Stimulated activated CD8-positive, alpha-beta memory T cell treated with anti-CD3 and anti-CD28 coated beads, Interleukin-12 subunit alpha, Interleukin-12 subunit beta, amount 100 ng/mL, for 1 hour (primary cell): ENCODE measurements at places on chromosomes 13 and 19.

DNA sequence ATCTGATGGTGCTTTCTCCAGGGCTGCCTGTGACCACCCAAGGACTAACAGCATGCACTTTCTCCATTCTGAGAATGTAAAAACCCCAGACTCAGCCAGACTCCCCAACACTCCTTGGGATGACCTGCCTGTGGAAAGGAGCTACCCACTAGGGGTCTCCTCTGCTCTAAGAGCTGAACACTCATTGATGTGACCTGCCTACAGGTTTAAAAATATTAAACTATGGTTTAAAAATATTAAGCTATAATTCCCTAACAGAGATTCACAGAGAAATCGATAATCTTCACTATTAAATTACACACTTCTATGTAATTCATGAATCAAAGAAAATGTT, 696.2 kb upstream of the SLITRK5 start:
- DNase-seq = no peak

- no peak for DNase-seq
Observed at GRCh38 chr19:58252102-58252685, 23.5 kb downstream of the ZNF544 start.

DNA sequence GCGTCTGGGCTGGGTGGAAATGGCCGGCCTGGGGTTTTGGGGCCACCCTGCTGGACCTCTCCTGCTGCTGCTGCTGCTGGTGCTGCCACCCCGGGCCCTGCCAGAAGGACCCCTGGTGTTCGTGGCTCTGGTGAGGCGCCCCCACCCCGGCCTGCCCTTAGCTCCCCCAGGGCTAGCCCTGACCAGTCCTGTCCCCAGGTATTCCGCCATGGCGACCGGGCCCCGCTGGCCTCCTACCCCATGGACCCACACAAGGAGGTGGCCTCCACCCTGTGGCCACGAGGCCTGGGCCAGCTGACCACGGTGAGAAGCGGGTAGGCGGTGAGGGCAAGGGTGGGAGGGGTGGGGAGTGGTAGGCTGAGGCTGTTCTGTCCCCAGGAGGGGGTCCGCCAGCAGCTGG, at the start of gene ACP4:
Gene ACP4 (plus strand): TSS at position 20 of the 400 bp plus-strand sequence. CDS start 0 bp downstream, at position 20.
- DNase-seq = no peak

- DNase-seq = no peak
Observed at GRCh38 chr13:41837629-41838028, 123.3 kb downstream of the VWA8 start.

- no peak for DNase-seq
Observed at GRCh38 chr13:77513719-77514335, 21.7 kb upstream of the SCEL start.

DNA sequence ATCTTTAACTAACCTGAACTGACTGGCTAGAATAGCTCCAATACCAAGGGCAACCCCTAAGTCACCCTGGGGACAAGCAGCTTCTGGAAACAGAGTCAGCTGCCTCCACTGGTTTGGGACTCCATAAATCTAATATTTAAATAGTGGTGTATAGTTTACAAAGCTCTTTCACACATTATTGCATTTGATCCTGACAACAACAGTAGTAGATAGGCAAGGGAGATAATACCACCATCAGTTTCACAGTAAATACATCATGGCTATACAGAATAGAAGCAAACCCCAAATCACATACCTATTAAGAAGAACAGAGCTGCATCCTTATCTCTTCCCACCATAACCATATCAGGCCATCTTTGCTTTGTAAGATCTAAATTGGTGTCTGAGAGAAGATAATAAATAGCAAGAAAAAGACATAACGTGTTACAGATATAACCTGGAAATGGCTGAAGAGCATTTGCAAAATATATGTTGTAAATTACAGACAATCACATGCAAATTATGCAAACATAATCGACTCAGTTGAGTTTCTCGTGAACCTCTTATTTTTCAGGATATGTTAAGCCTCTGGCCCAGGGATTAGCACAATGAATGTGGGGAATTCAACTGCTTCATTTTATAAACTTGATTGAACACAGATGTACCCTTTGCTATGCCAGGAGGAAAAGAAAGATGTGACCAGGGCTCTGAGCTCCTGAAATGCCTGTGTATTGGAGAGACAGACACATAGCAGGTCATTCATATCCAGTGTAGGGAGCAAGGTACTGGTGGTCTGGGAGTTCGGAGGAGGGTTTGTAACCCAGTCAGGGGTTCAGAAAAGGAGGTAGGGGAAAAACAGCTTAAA, 142.5 kb downstream of the SLC7A1 start:
- DNase-seq = no peak

- DNase-seq = no peak
Observed at GRCh38 chr13:31032528-31033113, 100.2 kb downstream of the TEX26 start.

DNA sequence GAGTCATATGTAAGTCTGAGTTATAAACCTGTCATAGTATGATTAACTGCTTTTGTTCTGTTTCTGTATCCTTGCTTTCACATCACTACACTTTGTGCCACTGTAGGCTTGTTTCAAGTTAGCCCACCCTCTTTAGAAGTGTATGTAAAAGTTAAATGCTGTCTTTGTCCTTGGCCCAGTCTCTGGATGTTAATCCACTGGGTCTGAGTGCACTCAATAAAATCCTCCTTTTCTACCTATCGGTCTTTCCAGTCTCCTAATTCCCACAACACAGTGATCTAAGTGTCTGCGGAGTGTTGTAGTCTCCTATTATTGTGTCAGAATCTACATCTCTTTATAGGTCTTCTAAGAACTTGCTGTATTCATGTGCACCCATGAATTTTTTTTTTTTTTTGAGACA, 14.1 kb downstream of the ZNF429 start:
- DNase-seq = no peak

DNA sequence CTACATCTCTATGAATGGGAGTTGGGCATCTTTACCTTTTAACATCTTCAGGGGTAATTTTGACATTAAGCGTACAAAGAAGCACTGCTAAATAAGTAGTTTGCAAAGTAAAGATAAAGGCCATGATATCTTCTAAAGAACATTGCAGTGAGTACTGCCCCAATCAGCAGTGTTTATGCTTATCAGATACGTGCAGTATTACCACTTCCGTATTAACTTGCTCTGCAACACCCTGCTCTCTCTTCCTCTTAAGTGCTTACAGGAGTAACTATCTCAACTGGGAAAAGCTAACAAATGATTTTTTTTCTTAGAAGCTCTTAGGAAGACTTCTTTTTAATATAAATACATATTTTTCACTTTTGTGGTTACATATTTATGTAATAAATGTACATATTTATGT, 793.7 kb upstream of the SLC10A2 start:
- no peak for DNase-seq

GRCh38 chr19:750640-751423, at the start of gene MISP:
TSS of gene MISP (plus strand) at chr19:751112. CDS start at chr19:756947, 5,835 bp downstream.
- DNase-seq = no peak

DNA sequence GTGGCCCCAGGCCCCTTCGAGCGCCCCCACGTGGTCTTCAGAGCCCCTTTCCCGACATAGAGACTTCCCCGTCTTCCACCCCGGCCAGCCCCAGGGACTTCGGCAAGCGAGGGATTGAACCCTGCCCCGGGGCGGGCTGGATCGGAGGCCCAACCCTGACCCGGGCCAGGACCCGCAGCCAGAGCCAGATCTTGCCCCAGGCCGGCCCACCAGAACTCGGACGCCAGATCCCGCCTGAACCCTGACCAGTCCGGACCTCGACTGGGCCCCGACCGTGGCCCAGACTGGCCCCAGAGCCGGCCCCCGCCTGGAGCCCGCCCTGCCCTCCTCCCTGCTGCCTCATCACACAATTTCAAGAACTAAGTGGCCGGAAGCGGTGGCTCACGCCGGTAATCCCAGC, 253 bp upstream of the TPTE2 start:
- no peak for DNase-seq

- DNase-seq = no peak
Observed at GRCh38 chr13:24662195-24663088, 17.8 kb upstream of the ATP12A start.

- DNase-seq = no peak
Observed at GRCh38 chr13:99911069-99911964, 60.2 kb downstream of the ZIC5 start.
